ENCODE measurements at places on chromosomes 3 and 15.

GRCh38 chr15:100862162-100862561 is 17.5 kb upstream of the ALDH1A3 start:
- DNase-seq = no peak

- no peak for DNase-seq
Observed at GRCh38 chr3:38549486-38549885, 53.3 kb downstream of the EXOG start.

DNA sequence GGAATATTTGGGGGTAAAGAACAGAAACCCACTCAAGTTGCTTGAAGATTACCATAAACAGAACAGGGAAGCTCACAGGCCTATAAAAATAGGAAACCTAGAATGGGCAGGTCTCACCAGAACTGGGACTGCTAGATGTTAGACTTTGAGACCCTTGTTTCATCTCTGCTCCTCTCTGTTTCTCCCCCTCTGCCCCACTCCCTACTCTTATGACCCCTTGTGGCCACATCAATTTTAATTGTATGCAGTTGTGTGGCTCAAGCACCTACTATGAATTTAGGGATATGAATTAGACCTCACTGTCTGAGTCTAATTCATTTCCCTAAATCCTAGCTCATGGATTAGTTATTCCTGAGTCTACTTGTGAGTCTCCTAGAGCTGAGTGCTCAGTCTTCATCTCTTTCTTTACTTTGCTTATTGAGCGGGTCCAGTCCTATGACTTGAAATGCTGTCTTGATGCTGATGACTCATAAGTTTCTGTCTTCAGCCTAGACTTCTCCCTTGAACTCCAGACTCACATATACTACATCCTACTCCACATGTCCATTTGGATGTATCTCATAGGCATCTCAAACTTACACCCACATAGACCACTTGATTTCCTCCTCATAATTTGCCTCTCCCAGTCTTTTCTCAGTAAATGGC is 78.7 kb downstream of the ITPR1 start:
- DNase-seq = no peak

- no peak for DNase-seq
Observed at GRCh38 chr15:61003437-61004218, 225.5 kb downstream of the RORA start.

GRCh38 chr3:38169027-38169317 is 3.6 kb downstream of the OXSR1 start:
- no peak for DNase-seq

DNA sequence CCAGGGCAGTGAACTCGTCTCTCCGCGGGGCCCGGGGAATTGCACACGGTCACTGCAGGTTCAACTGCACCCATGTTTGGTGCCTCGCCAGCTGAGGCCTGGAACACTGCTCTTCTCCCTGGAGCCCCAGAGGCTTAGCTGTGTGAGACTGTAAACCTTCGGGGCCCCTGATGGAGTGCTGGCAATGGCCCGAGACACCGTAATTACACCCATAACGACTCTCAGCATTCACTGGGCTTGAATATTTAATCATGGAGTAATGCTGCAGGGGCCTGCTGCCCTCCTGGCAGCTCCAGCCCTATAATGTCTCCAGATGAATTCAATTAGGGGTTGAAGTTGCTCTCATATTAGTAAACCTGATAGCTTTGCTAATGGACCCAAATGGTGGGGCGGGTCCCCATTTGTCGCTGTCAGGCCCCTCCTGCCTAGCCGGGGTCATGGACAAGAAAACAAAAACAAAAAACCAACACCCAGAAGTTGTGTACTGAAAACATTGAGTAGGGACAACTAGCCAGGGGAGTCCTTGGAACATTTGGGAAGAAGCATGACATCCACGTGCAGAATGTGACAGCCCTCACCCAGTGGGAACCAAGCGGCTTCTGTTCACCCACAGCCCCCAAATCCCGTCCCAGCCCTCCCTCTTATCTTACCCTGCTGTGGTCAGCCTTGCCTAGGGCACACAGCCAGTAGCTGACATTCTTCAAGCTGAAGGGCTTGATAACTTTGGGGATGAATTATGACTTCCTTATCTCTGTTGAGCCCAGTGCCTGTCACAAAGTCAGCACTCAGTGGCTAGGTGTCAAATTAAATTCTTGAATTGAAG is 74.3 kb upstream of the SCN5A start:
- DNase-seq = no peak
